Astrocyte of the cerebellum (primary cell): ENCODE measurements at places on chromosomes 13 and 19.

GRCh38 chr19:7427944-7428343 is 60.9 kb downstream of the PEX11G start:
- no peak for DNase-seq

- DNase-seq = no peak
These were observed 322.3 kb downstream of the DCLK1 start for GRCh38 chr13:35808846-35809245.

GRCh38 chr13:113864273-113864890 is 506 bp upstream of the GAS6 start:
- DNase-seq = no peak

DNA sequence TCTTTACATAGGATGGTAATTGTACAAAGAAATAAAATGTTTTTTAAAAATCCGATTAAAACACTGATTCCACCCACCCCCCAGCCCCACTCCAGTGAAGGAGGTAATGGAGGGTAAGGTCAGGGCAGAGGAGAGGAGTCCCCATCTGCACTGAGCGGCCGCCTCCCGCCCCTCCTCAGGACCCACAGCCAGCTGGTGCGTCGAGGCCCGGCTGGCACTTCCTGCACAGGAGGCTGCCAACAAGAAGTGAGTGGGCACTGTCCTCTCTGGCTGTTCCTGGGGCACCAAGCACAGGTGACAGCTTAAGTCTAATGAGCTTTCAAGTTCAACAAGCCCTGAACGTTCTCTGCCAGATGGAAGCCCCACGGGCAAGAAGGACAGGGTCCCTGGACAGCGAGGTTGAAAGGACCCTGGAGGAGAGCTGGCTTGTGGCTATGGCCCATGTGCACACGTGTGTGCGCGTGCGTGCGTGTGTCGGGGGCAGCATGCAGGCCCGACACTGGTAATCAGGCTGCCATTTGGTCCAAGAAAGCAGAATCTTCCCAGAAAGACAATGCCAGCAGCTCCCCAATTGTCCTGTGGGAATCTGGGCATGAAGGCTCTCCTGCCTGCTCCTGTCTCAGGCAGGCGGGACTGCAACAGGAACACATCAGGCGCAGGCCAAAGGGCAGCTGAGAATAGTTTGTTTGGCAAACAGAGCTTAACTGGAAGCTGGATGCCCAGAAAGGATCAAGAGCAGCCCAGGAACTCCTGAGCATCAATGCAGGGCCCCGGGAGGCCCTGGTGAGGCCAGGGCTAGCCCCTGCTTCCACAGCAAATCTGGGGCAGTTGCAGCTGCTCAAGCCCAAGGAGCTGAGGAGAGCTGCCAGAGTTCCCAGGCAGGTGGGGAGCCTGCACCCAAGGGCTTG is 15.1 kb upstream of the EPHX3 start:
- DNase-seq = no peak
